ENCODE measurements at places on chromosomes 13 and 19.

DNA sequence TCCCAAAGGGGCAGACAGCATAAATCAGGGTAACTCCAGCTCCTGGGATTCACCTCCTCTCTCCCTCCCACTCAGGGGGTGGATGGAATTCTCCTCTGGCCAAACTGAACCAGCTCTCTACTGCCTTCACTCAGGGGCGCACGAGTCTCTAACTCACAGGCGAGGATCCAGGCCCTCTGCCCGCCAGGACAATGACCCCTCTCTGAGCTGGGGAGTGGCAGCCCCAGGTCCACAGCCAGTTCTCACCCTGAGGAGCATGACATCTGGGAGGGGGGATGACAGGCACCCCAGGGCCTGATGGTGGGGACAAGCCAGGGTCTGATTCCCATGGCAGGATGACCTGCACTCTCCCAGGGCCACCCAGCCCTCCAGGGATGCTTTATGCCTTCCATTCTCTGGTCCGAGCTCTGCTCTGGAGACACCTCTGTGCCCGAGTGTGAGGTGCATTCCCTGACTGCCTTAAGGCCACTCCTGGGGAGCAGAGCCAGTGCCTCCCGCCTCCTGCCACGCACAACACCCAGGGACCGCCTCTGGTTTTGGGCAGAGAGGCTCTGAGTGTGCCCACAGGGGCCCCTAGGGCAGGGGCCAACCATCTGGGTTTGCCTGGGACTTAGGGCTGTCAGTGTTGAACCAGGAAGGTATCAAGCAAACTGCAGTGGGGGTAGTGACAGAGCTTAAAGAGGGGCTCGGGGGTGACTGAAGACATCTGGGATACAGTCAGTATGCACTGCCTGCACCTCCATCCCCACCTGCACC lies 66.2 kb downstream of the GNG7 start:
- no peak for DNase-seq

GRCh38 chr19:54105796-54106195 lies 3.1 kb downstream of the NDUFA3 start:
- DNase-seq, result no peak

DNA sequence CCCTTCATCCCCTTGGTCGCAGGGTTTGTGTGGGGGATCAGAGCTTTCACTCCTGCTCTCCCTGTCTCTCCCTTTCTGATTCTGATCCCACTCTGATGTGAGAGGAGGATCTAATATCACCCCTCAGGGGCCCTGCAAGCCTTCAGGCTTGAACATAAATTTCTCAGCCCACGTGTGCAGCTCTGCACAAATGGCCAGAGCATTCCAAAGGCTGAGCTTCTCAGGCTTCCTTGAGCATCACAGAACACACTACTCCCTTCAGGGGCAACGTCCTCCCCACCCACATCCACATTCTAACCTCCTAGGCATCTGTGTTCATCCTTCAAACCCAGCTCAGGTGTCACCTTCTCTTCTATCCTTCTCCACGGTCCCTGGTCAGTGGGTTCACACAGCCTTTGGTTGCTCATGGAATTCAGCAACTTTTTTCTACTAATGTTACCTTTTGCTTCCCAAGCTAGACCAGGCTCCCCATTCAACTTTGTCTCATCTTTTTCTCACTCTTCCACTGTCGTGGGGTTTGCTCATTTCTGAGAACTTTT lies 24.4 kb upstream of the DOCK9 start:
- no peak for DNase-seq

- no peak for DNase-seq
Measured at GRCh38 chr19:38290631-38291147, 13.4 kb upstream of the C19orf33 start.

DNA sequence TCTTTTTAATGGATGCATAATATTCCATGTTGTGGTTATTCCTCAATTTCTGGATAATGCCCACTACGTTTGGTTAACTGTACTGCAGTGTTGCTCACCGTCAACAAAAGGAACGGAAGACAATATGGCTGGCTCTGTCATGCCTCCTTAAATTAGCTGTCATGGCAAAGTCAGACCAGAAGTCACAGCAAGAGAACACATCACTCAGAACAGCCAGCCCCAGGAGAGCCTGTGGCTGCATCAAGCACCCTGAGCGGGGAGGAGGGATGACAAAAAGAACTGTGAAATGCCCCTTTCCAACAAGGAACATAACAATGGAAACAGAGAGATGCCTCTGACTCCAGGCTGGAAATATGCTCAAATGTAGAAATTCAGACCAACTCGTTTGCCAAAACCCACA lies 366.0 kb upstream of the ZNF507 start:
- no peak for DNase-seq

DNA sequence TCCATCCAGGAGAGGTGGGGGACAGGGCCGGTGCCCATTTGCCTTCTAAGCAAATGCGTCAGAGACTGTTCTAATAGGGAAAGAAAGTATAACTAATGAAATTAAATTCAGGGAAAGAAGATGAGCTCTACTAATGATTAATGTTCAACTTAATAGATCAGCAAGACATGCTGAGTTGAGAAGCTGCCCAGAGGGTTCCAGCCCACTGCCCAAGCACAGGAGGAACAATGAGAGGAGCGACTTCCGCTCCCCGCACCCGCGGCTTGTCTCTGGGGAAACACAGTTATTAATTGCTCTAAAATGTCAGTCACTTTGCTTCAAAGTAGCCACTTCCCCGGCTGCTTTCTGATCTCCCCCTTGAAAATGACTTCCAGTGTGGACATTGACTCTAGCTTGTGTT lies 331.3 kb downstream of the UQCRFS1 start:
- DNase-seq, result no peak

DNA sequence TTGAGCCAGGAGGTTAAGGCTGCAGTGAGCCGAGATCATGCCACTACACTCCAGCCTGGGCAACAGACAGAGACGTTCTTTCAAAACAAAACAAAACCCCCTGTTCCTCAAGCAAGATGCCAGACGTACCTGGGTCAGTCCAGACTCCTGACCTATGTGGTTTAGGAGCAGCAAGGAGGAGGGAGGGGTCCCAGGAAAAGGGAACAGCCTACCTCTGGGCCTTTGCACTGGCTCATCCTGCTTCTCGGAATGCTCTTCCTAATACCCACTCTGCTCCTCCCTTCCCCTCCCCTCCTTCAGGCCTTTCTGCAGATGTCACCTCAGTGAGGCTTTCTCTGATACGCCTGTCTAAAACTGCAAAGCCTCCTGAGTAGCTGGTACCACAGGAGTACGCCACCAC lies 9.5 kb downstream of the RINL start:
- DNase-seq, result no peak

- DNase-seq, result no peak
Measured at GRCh38 chr13:94658926-94659597, 53.3 kb downstream of the SOX21 start.

GRCh38 chr19:51887522-51888498 lies at the start of gene ZNF577:
Gene ZNF577, minus strand, starts transcription at chr19:51887951. Its CDS starts 7,569 bp downstream, at chr19:51880382.
- peak; percentile 85 for DNase-seq

GRCh38 chr13:80462037-80462436 lies 121.1 kb upstream of the SPRY2 start:
- DNase-seq, result no peak
